ENCODE measurements at places on chromosomes 1 and 21. TPM values are rescaled to one million over a fixed set of nuclear protein-coding genes. Genes with fewer than 3 reads are reported as not detected.
A peak's percentile ranks its signal among the peaks of the same experiment; 100 is the strongest.

GRCh38 chr1:54391450-54392209 lies 14.6 kb downstream of the SSBP3 start:
- H3K27me3 ChIP-seq, result no peaks in the 10 kb centered on the region
- H3K27ac ChIP-seq, result no peak overlapping the region
- peaks cover 5% of the 10 kb centered on the region for H3K4me1 ChIP-seq

Gene LHX8
- total RNA-seq, result not detected

GRCh38 chr1:226945106-226945857 lies 5.2 kb downstream of the COQ8A start:
- peaks cover 66% of the 10 kb centered on the region for H3K4me1 ChIP-seq
- no peak overlapping the region for H3K4me3 ChIP-seq
- H3K27me3 ChIP-seq, result no peaks in the 10 kb centered on the region
- peak overlapping the region; percentile 82 for H3K27ac ChIP-seq
- peak; percentile 84 for DNase-seq
- no peaks in the 10 kb centered on the region for H3K36me3 ChIP-seq

Gene CHI3L1
- not detected for total RNA-seq

DNA sequence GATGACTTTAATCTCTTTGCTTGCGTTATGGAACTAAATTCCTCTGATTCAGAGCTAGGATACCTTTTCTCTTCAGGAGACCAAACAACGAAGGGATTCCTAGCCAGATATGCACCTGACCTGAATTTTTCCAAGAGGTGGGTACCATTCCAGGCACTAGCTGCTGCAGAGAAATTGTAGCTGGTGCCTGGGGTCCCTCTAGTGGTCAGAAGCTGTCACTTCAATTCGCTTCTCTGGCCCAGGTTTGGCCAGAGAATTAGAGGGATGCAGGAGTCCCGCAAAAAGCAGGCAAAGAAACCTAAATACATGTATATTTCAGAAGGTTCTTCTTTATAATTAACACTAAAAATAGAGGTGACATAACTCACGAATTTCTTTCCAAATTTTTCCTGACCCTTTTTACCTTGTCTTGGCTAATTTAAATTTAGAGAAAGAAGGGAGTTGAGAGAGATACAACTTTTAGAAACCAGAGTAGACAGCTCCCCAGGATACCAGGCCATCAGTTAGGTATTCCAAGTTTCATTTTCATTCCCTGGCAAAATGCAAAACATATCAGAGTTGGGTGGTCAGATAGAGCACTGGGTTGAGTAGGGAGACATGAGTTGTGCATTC lies 9.6 kb downstream of the ACKR1 start:
- H3K4me1 ChIP-seq, result no peaks in the 10 kb centered on the region
- H3K4me3 ChIP-seq, result no peak overlapping the region
- H3K36me3 ChIP-seq, result no peaks in the 10 kb centered on the region

GRCh38 chr21:16406355-16406754 lies 676.6 kb downstream of the USP25 start:
- no peaks in the 10 kb centered on the region for H3K36me3 ChIP-seq
- no peaks in the 10 kb centered on the region for H3K27me3 ChIP-seq
- H3K27ac ChIP-seq, result no peak overlapping the region
- H3K4me3 ChIP-seq, result no peak overlapping the region
- no peak for DNase-seq
- H3K4me1 ChIP-seq, result no peaks in the 10 kb centered on the region

DNA sequence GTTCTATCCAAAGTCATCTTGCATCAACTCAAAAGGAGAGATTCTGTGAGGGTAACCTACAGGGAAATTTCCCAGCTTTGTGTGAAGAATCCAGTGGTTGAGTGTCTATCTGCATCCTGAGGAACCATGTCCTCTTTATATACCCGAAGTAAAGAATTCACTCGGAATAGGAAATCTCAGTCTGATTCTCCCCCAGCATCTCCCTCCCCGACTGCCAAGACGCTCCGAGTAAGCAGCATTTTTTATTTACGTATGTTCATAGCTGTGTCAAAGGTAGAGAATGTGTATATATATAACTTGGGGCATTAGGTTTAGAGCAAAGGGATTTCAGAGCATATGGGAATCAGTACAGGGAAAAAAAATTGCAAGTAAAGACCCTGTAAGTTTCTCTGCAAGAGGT lies 170.2 kb downstream of the SYT2 start:
- peak overlapping the region; percentile 33 for H3K4me3 ChIP-seq
- no peaks in the 10 kb centered on the region for H3K27me3 ChIP-seq
- peak overlapping the region; percentile 87 for H3K27ac ChIP-seq

DNA sequence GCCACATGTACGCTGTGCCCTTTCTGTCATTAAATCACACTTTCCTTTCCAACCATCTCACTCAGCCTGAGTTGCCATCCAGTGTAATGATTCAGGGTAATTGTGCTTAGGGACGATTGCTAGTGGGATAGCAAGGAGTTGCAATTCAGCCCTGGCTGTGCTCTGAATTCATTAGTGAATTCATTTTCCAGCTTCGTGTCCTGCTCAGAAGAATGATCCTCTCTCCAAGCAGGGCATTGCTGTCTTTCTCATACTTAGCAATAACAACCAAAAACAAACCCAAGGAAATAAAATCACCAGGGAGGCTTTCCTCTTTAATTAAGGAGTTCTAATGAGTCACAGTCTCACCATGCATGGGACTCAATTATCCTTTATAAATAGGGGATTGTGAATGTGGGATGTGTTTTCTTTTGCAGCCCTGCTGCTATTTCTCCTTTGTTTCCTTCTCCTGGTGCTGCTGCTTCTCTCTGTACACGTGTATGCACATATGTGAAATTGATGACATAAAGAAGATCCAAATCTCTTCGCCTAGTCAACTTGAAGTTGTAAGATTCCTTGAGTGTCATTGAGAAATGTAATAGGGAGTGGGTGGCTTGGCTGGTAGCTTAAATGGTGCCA lies 167.0 kb downstream of the TSEN15 start:
- no peaks in the 10 kb centered on the region for H3K4me1 ChIP-seq
- no peaks in the 10 kb centered on the region for H3K36me3 ChIP-seq
- H3K27me3 ChIP-seq, result no peaks in the 10 kb centered on the region
- H3K4me3 ChIP-seq, result no peak overlapping the region
- DNase-seq, result no peak
- no peak overlapping the region for H3K27ac ChIP-seq

Gene EVA1C
- total RNA-seq, result 44.1 TPM

Measured in transverse colon (tissue), 4 donors.